ENCODE measurements at places on chromosomes 7 and 10. TPM values are rescaled to one million over a fixed set of nuclear protein-coding genes. Genes with fewer than 3 reads are reported as not detected.

DNA sequence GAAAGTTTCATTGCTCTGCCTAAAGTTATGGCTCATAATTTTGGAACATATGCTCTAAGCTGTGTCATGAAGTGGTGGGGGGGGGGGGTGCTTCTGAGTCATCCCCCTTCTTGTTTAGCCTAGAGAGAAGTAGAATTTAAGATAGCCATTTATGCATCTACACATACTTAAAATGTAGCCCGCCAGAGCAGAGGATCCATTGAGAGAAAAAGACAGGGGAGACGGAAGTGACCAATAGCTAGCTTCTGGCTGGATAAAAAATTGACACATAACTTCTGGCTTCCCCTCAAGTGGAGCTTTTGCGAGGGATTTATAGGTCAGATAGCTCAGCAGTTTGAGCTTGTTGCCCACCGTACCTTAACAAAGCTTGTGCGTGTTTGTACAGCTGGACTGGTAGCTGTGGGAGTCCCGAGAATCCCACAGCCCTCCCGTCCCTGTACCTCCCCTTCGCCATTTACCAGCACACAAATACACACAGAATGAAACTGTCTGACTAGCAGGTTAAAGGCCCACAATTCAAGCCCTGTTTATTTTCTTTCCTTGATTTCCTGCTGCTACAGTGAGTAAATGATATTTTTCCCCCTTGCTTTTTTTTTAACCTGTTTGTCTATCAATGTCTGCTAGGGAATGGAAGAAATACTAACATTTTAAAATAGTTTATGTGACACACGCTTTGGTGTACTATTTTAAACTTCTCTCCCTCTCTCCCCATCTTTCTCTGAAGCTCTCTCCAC lies 232.6 kb upstream of the FERD3L start:
- DNase-seq: peak; percentile 76

- no peak for DNase-seq
These were observed 197.2 kb upstream of the SH2B2 start for GRCh38 chr7:102089175-102090098.

DNA sequence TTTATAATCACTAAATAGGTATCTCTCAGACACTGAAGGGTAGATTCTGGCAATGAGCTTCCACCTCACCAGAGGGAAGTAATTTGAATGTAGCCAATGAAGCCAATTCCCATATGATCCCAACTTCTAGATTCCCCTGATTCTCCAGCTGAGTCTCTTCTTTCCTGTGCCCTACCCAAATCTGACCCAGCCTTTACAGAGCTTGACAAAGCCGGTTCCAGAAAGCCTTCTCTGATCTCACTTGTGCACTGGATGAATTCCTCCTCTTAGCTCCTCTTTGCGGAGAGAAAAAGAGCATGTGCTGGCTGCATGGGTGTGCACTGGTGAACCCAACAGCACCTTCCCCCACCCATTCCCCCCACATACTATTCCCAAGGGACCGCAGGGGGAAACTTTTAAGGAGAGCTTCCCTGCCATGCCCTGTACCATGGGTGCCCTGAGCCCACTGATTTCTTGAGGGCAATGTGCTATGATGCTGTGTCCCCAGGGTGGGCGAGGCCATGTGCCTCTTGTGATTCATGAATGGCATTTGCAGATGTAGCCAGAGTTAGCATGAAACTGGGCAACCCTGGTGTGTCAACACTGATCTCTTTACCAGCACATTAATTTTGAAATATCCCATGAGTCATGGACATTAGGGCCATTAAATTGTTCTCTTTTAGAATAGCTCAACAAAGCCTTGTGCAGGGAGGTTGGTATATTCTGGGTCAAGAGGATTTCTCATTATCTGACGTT lies 50.4 kb upstream of the PLEKHA1 start:
- no peak for DNase-seq

GRCh38 chr7:36965625-36966024 lies 241.3 kb upstream of the AOAH start:
- no peak for DNase-seq

DNA sequence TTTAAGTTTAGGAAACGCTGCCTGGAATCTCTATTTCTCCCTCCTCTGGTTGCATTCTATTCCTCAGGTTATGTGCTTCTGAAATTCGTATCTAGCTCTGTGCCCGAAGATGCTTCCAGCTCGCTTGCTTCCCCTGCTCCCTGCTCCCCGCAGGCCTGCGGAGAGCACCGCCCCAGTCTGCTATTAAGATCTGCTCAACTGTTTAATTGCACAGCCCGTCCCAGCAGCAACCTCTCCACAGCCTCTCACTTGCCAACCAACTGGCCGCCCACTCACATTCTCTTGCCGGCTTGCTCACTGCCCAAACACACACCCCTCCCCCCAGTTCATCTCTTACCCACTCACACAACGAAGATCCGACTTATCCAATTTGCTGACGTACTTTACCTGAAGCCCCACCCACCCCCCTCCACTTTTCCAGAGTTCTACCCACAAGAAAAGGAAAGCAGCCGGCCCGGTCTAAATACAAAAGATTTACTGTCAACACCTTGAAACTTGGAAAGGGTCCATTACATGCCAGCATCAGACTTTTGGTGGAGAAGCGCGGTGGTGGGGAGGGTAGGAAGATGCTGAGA lies 167.3 kb upstream of the KLF14 start:
- DNase-seq: peak; percentile 99

SPDYE5 gene
- not detected for total RNA-seq

DNA sequence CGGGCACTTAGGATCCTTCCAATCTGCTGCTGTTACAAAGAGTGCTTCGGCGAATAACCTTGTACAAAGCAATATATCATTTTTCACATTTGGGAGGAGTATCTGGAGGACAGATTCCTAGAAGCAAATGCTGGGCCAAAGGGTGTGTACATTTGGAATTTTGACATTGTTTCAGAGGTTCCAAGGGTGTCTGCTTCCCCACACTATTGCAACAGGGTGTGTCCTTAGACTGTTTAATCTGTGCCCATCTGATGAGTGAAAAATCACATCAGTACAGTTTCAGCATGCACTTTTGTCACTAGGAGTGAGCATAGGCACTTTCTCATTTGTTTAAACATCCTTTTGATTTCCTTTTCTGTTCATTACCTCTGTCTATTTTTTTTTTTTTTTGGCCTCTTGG lies 8.6 kb upstream of the ELFN1 start:
- DNase-seq: no peak

DNA sequence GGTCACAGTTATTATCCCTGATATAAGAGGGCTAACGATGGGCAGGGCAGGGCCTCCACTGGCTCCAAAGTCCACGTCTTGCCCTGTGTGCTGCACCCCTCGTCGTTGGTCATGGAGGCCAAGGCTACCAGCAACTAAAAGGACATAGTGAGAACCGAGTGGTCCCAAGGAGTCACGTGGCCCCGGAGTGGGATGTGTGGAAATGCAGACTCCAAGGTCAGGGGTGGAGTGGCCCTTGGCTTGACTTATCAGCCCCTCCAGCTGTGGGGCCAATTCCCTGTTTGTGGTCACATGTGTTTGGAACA lies 30.7 kb downstream of the BTBD16 start:
- DNase-seq: no peak

IDI2 gene
- not detected for total RNA-seq

- DNase-seq: no peak
These were observed 11.9 kb downstream of the DUSP5 start for GRCh38 chr10:110509560-110509959.

GRCh38 chr10:100827819-100828737 lies 82.7 kb downstream of the PAX2 start:
- no peak for DNase-seq

MMRN2 gene
- total RNA-seq: 0.27 TPM

PSTK gene
- total RNA-seq: 3.7 TPM

DNA sequence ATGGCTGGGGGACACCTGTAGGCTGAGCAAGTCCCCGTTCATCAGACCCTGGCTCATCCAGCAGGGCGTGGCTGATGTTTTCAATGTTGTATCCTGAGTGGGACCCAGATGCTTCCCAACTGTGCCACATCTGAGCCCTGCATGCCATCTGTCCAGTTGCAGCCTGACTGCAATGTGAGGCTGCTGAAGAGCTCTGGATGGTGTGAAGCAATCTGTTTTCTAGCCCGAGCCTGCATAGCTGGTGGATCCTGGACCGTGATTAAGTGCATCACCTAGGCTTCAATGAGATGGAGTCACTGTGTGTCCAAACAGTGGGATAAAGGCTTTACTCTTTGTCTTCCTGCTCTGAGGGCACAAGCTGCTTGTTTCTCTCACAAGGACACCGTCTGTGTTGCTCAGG lies 99.8 kb downstream of the TCF7L2 start:
- DNase-seq: no peak

GRCh38 chr7:2719007-2719406 lies 31.0 kb downstream of the AMZ1 start:
- no peak for DNase-seq

DNA sequence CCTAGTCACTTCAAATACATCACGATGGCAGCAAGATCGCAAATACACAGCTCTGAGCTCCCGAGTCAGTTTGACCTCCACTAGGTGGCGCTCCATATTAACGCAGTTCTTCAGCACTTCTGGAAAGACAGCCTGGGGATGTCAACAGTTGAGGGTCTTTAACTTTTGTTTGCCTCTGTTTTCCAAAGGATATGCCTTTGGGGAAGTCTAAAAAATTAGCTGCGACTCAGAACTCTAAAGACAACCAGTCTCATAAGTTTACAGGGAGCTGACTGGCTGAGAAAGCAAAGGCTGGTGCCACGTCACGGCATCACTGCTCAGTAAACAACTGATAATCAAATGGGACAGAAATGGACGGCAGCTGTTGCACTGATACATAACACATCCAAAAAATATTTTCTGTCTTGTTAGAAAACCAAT lies 458.8 kb downstream of the SORCS1 start:
- peak; percentile 10 for DNase-seq

DNA sequence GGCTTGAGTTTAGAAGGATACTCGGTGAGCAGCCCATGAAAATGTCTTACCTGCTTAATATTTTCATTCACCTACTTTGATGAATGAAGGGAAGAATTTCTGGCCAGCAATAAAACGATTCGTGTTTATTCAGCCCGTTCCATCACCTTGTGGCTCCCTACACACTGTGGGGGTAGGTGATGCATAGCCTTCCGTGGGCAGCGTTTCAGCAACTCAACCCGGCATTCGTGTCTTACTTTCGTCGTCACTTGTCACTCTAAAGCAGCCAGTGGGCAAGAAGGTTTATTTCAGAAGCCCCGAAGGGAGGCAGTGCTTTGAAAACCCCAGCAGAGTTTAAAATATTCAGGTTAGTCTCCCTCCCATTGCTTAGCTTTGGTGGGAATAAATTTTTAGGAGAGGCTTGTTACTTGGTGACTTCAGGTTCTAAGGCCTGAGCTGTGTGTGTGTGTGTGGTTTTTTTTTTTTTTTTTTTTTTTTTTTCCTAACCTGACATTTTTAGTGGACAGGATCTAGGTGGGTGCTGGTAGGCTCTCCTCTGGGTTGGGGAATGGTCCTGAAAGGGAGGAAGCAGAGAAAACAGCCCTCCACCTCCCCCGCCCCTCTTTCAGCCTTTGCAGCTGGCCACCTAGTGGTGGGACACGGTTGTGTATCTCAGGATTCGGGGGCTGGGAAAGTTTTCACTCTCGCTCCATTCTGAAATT lies 1.8 kb downstream of the GRK5 start:
- DNase-seq: peak; percentile 39

All from astrocyte (in vitro differentiated cells and primary cell).